CD4-positive, alpha-beta T cell treated with Interleukin-15 for 4 hours (primary cell): ENCODE measurements at places on chromosomes 3 and 15.
A peak's percentile ranks its signal among the peaks of the same experiment; 100 is the strongest.

GRCh38 chr3:169998668-169999131, 32.1 kb downstream of the SEC62 start:
- no peak for DNase-seq

GRCh38 chr3:51099794-51100535, 285.1 kb upstream of the MANF start:
- no peak for DNase-seq

GRCh38 chr3:101043687-101044078, 50.5 kb upstream of the ABI3BP start:
- DNase-seq = no peak

DNA sequence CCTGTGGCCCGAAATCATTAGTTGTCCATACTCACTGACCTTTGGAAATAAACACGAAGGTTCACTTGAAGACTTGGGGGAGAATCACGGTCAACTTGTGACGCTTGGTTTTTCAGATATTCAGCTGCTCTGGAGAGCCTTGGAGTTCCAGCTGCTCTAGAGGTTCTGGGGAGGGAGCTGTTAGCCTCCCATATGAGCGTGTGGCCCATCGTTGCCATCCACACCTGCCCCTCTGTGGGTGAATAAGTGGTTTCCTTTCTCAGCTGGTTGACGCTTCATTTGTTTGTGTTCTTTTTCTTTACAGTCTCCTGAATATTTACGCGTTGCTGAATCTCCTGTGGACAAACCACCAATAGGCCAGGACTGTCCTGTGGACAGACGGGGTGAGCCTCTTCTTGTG, 35.6 kb downstream of the APBA2 start:
- no peak for DNase-seq

- peak; percentile 57 for DNase-seq
Measured at GRCh38 chr3:129824926-129825541, 68.5 kb downstream of the TMCC1 start.

GRCh38 chr3:196220991-196221390, 4.7 kb downstream of the SLC51A start:
- no peak for DNase-seq

DNA sequence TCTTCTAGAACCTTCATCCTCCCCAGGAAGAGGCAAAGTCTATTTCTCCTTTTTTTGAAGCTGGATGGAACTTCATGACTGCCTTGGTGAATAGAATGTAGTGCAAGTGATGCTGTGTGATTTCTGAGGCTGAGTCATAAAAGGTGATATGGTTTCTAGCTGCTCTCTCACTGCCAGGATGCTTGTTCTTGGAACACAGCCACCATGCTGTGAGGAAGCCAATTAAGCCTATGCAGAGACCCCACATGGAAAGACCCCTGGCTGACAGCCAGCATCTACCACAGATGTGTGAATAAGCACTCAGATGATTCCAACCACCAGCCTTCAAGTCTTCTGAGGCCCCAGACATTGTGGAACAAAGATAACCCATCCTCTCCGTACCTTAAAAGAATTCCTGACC, 57.0 kb downstream of the ISL2 start:
- no peak for DNase-seq

DNA sequence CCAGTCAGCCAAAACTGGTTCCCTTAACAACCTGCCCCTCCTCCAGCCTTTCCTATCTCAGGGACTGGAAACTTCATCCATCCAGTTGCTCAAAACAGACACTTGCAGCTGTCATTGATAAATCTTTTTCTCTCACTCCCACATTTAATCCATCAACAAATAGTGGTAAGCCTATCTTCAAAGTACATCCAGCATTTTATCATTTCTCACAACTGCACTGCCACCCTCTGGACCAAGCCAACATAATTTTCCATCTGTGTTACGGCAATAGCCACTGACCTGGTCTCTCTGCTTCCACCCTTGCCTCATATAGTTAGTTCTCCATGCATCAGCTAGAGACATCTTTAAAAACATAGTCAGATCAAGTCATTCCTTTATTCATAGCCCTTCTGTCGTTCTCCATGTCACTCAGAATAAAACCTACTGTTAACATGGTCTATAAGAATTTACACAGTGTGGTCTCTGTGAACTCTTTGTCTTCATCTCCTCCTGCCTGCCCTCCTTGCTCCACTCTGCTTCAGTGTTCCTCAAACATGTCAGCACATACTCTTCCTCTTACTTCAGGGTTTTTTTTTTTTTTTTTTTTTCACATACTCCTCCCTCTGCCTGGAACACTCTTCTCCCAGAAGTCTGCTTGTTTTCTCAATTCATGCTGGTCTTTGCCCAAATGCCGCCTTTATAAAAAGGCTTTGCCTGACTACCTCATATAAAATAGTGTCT, 102.5 kb upstream of the COL6A5 start:
- DNase-seq = no peak

GRCh38 chr3:24496529-24497482, 2.2 kb upstream of the THRB start:
- DNase-seq = no peak

DNA sequence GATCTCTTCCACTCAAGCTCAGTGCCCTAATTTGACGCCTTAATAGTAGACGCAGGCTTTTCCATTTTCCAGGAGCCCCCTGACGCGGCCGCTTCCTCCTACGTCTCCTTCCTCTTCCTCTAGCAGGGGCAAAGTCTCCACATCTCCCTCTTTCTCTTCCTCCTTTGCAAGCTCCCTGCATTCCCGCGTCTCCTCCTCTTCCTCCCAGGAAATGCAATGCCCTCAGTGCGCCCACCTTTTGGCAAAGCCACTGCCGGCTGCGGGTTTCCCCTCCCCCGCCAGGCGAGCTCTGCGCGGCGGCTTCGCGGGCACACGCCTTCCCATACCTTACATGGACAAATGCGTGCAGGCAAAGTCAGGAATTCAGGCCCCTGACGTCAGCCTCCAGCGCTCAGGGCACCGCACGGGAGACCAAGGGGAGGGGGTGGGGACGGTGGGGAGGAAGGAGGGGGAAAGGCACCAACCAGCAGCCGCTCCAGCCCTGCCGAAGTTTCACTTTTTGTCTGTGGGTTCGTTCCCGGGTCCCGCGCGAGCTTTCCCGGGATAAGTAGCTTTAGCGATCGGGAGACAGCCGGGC, 432 bp upstream of the LPP start:
- DNase-seq = no peak

DNA sequence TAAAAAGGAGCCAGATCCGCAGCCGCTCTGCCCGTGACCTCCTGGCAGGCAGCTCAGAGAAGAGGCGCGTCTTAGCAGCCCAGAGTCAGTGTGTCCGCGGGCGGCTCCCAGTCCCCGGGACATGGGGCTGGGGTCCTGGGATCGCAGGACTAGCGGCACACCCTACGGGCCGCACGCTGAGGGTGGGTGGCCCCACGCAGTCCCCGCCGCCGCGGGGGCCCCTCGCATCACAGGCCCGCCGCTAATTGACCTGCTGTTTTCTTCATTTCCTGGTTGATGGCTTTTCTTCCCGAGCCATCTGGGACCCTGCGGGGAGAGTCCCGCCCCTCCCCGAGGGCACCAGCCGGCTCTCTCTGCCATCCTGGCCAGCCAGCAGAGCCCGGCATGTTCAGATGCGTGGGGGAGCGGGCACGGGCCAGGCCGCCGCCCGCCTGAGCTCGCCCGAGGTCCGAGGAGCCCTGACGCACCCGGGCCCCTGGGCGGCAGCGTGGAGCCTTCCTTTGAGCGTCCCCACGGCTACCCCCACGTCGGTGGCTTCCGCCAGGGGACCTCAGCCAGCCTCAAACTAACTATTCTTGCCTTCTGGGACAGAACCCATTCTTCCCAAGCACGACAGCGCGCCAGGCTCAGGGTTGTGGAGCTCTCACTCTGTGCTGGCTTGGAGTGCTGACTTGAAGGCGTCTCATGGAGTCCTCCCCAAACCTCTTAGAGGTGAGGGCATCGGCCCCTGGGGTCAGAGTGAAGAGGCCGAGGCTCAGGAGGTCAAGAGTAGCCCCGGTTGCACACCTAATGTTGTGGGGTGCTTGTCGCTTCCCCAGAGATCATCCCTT, 34.6 kb upstream of the CACNA2D3 start:
- DNase-seq = no peak

DNA sequence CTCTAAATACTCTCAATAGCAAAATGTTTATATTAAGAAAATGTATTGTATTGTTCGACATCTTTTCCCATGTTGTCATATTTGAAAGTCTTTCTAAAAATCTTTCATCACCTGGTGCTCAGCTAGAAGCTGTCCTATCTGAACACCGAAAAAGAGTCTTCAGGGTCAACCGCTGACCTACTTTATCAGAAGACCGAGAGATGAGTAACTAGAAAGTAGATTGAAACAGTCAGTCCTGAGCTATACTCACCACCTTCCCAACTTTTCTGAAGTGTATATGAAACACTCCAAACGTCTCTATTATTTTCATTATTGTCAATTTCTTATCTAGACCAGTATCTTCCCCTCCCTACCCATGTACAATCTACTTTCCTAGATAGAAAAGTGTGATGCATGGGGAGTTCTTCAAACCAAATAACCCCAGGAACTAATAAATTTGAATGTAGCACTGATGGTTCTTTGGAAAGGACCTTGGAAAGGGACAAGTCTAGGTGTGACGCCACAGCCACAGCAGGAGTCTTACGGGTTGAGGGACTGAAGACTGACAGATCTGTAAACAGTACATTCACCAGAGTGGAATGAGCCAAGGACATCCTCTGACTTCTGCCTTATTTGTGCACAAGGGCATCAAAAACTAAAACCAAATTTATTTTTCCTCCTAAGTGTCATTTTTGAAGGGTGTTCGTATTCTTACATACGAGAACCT, 58.6 kb downstream of the TMOD3 start:
- DNase-seq = no peak

GRCh38 chr15:82653483-82654168, 6.5 kb upstream of the CPEB1 start:
- DNase-seq = no peak

DNA sequence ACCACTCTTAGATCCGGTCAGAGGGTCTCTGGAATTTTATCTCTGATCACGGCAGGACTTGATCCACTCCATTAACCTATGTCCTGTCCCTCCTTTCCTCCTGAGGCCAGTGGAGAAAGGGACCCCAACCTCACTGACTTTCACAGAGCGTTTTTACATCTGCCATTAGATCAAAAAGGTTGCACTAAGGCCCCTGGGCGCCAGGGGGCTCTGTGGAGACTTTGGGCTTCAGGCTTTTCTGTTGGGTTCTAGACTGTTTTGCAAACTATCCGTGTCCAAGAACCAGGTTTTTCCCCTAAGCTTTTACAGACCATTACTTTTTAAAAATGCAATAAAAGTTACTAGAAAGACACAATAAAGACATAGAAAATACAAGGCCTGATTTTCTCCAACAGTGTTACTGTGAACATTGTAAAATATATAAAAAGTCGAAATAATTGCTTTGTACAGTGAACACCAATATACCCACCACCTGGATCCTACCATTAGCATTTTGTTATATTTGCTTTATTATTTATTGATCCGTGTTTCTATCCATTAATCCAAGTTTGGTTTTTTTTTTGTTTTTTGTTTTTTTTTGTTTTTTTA, 159.7 kb downstream of the POLR2M start:
- peak; percentile 37 for DNase-seq

GRCh38 chr3:22156868-22157267, 405.9 kb upstream of the ZNF385D start:
- no peak for DNase-seq

DNA sequence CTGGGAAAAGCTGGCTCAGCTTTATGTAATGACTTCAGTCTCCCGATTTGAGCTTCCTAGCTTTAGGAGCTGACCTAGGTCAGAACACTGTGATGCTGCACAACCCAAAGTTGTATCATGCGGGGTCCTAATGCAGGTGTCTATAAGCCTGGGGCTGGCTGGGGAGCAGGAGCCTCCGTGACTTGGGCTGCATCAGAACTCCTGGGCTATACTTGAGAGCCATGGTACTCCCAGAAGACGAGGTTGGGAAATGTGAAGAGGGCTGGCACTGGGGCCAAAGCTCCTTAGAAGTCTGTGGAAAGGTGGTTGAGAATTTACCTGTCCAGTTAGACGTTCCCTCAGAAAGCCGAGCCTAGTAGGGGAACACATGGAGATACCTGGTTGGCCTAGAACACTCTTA, 57.0 kb downstream of the BSN start:
- no peak for DNase-seq

- no peak for DNase-seq
Measured at GRCh38 chr3:127033786-127034185, 50.9 kb downstream of the PLXNA1 start.

GRCh38 chr3:57784089-57784735, 28.1 kb downstream of the SLMAP start:
- DNase-seq = no peak

DNA sequence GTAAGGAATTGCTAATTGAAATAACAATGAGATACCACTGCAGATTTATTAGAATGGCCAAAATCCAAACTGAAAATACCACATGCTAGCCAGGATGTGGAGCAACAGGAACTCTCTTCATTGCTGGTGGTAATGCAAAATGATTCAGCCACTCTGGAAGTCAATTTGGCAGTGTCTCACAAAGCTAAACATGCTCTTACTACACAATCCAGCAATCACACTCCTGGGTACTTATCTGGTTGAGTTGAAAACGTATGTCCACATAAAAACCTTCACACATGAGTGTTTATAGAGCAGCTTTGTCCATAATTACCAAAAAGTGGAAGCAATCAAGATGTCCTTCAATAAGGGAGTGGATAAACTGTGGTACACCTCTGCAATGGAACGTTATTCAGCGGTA, 113.3 kb downstream of the SMAD6 start:
- DNase-seq = no peak

DNA sequence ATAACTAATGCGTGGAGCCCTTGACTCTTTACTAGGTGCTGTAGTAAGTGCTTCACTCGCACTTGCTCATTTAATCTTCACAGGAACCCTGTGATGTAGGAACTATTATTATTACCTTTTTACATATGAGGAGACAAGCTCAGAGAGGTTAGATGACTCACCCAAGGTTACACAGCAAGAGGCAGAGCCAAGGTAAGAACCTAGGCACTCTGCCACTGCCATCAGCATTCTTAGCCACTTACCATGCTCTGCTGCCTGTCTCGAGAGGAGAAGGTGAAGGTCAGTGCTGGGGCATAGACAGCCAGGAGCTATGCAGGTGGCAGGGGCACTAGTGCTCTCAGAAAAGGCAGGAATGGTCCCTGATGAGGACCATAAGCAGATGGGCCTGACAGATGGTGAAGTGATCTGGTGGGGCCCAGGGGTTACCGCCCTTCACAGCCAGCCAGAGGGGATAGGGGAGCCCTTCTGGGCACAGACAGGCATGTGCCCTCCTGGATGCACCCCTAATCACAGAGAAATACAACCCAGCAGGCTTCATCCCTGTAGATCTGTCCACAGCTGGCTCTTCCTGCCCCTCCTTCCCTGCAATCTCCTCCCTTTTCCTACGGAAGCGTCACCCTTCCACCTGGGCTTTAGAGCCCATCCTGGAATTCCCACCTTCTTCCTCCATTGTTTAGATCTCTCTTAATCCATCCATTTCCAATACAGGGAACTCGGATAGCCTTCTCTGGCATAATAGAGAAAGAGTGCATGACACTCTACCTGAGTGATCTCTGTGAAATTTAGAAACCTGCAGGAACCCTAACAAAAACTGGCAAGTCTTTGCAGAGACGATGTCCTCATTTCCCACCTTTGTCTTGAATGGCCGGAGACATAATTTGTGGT, 26.9 kb downstream of the ABTB1 start:
- no peak for DNase-seq

- no peak for DNase-seq
Measured at GRCh38 chr15:57114070-57114469, 195.6 kb downstream of the TCF12 start.
